ENCODE measurements at places on chromosomes 11 and 22.

DNA sequence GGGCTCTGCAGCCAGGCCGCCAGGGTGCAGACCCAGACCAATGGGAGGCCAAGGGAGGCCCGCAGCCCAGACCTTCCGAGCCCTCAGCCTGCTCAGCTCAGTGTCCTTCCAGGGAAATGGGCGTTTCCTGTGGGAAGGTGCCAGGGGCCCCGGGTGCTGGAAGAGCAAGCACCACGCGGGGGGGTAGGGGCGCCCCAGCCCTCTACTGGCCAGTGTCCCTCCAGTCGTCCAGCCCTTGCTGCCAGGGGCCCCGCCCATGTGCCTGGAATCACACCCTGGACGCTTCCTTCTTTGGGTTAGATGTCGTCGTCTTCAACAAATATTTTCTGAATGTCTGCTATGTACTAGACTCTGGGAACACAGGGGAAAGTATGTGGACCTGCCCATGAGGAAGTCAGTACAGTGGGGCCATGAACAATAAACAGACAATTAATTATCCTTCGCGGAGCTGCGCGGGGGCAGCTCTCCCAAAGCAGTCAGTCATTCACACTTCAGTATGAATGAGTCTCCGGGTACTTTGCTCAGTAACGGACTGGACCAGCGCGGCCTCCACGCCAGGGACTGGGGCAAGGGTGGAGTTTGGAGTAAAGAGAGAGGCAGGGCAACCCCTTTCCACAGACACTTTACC lies 60.2 kb downstream of the CDKN1C start:
- DNase-seq, result no peak

DNA sequence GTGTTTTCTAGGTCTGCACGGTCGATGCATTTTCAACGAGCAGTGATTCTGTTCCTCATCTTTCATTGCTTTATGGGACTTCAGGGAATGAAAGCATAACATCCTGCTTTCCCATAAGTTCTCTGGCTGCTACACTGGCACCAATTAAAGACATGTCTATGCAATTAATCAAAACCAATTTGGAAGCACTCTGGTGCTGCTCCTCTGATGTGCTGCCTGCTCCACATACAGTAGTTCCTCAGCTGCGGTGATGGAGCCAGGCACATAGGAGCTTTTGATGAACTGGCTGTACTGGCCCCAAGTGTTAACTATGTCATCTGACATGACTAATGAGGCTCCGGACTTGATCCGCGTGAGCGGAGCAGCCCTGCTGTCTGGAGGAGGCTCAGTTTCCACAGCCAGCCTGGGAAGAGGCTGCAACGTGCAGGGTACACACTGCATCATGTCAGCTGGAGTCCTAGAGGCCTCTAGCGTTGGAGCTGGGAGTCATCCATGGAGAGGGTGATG lies 29.8 kb downstream of the GVQW3 start:
- DNase-seq, result no peak

DNA sequence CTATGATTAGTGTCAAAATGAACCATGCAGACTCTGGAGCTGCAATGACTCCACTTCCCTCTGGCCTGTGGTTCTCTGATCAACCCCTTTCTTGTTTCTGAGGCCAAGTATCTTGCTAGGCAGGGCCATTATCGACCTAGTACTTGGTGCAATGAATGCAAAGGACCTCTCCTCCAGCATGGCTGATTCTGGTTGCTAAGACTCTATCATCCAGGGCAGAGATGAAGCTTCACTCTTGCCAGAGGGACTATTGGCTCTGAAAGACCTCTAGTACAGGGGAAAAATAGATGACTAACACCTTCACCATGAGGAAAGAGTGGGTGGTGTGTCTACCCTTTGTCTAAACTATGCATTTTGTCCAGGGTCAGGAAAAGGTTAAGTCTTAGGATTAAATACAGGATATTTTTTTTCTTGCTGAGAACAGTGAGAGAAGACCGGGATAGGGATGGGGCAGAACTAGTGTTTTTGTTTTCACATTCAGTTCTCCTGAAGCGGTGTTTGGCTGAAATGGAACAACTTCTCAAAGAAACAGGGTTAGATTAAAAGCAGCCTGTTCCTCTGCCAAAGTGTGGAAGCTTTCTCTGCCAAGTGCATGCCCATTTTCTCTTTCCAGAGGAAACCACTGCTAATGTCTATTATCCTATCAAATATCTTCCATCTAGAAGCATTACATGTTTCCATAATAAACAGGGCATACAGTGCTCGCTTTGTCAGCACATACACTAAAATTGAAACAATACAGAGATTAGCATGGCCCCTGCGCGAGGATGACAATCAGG lies 5.0 kb upstream of the MTFP1 start:
- DNase-seq, result no peak

DNA sequence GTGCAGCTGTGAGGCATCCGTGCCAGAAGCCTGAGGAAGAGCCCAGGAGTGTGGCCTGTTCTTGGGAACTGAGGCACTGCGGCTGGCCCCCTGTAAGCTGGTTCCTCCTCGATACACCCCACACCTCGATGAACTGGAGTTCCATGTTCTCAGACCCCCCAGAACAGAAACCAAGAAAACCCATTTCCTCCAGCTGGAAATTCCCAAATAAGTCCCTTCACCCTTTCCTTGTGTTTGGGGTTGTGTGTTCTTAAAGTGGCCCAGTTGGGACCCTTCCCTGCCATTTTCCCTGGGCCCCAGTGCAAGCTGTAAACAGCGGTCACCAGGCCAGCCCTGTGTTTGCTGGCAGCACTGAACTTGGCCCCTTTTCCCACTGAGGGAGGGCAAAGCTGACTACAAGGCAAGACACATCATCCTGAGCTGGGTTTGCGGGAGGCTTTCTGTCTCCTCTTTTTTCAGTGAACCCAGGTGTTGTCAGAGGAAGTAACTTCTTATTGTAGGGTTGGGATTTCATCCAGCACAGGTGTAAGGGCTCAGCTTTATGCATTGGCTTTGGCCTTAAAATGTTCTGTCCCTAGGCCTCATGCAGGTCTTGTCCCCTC lies 60.1 kb upstream of the MPEG1 start:
- no peak for DNase-seq

DNA sequence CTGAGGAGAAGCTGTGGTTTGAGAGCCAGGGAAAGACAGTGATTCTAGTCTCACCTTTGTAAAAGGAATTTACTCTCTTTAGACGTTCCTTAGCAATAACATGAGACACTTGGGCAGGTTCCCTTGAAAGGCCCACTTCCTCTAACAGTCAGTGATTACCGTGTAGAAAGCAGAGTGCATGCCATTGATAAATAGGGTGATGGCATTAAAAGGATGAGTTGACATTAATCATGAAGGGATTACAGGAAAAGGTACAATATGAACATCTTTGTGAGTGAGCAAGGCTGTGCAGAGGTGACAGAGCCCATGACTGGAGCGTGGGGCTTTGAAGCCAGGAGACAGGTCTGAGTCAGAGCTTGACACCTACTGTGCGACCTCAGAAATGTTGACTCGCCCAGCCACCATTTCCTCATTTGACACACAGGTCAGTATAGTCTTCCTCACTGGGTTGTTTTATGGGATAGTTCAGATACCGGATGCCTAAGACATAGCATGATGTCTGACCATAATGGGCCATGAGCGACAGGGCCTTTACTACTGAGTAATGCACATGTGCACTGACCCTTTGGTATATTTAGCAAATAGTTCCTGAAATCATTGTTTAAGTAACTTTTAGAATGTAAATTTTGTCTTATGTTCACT lies 341.7 kb upstream of the MTNR1B start:
- no peak for DNase-seq

DNA sequence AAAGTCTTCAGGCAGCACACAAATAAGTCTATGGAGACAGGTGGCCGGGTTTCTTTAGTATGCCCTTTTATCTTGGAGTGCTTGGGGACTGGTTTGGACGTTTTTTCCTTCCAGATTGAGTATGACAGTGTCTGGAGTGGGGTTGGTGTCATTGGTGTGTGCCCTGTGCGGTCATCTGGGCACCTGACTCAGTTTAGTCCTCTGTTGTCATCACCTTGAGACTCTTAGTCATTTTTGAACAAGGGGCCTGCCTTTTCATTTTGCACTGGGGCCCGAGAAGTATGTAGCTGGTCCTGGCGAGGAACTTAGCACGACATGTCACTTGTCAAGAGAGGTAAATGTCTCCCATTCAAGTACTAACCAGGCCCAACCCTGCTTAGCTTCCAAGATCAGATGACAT lies 27.2 kb upstream of the MYO18B start:
- no peak for DNase-seq

DNA sequence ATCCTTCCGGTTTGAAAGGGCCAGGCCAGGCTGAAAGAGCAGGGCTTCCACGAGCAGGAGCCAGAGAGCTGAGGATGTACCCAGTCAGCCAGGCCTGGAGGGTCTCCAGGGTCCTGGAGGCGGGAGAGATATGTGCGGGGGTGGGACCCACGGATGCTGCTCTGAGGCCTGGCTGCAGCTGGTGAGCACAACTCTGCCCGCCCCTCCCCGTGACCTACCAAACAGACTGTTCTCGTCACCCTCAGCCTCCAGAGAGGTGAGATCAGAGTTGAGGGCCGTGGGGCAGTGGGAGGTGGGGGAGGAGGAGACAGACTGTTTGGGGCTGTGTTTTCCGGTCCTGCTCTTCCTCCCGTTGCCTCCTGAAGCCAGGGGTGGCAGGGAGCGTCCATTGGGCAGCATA lies 42.2 kb downstream of the TRIOBP start:
- DNase-seq, result no peak

- no peak for DNase-seq
Measured at GRCh38 chr22:46479046-46479445, 58.4 kb downstream of the CELSR1 start.

DNA sequence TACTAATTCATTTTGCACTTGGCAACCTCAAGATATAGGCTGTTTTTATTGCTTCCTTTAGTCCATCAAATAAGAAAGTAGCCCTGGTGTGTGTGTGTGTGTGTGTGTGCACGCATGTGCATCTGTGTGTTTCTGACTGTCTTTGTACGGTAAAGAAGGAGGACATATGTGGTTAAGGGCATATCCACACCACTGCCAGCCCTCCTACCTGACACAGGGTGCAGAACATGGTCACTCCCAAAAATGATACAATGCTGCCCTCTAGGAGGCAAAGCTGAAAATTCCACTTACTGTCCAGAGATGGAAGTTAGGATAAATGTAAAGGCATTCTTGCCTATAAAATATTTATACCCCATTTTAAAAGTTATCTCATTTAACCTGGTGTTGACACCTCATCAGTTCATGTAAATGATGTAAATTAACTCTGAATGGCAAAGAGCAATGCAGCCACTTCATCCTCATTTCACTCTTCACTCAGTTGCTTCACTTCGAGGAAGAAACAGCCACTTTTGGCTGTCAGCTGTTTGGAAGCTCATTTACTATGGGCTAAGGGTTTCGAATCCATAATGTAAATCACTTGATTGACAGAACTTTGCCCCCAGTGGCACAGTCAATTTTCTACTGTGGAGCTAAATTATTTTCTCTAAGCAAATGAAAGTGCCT lies 83.1 kb upstream of the MTNR1B start:
- DNase-seq, result peak; percentile 74

DNA sequence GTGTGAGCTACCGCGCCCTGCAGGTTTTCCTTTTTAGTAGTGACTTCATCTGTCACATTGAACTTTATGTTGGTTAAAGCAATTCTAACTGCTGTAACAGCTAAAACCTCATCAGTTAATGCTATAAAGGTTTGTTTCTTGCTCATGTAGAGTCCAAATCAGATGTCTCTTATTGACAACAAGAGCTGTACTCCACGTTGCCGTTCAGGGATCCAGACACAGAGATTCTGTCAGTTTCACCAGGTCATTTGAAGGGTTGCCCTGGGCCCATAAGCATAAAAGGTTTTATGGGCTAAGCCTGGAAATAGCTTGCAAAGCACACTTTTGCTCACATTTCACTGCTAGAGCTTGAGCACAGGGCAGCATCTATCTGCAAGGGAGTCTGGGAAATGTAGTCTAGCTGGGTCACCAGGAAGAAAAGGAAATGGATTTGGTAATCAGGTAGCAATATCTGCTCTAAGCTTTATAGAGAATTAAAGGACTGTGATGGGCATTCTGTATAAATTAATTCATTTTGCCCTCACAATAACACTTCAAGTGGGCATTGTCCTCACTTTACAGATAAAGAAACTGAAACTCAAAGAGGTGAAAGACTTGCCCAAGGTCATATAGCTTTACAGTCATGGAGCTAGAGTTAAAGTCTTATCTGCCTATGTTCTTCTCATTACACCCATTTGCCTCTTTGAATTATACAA lies 25.2 kb upstream of the PTPRJ start:
- DNase-seq, result no peak

DNA sequence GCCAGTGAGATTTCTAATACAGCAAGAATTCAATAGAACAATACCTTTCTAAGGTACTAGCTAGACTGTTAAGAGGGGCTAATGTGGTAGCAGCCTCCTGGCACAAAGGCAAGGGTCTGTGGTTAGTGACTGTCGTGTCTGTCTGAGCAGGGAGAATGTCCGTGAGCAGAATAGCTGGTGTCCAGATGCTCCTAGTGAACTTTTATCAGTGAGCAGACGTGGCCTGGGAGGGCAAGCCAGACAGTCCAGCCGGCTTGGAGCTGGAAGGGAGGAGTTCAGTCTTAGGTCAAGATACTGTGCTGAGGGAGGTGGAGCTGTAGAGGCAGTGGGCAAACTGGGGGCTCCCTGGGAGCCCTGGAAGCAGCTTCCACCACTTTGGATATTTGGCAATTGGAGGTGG lies 138.6 kb downstream of the TEAD1 start:
- DNase-seq, result no peak

DNA sequence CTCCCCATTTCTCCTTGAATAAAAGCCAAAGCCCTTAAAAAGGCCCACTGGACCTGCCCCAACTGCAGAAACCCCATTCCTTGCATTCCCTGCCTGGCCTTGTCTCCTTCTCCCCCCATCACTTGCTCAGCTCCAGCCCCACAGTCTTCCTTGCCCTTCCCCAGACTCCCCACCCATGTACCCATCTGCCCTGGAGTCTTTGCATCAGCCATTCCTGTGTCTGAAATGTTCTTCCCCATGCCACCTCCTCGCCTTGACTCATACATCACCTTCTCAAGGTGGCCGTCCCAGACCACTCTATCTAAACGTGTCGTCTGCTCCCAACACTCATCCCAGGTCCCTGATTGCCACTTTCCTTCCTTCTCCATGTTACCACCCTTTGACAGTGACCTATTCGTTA lies 77.4 kb upstream of the SHANK2 start:
- DNase-seq, result no peak

GRCh38 chr22:30249049-30250038 lies 2.8 kb upstream of the LIF start:
- no peak for DNase-seq

- DNase-seq, result no peak
Measured at GRCh38 chr11:61922539-61922938, 5.2 kb upstream of the RAB3IL1 start.

DNA sequence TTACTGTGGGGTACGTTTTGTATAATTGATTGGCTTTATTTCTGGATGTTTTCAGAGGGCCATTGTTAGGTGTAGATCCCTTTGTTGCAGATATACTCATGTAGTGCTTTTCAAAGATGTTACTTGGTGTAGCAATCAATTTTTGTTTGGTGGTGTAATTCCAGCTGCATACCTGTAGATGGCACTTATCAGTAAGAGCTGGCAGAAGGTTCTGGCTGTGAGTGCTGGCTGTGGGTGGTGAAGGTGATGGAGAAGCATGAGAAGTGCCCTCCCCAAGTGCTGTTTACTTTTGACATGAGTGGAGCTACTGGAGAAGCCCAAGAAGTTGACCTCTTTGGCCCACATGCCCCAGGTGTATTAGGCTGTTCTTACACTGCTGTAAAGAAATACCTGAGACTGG lies 1074.9 kb downstream of the FAM181B start:
- no peak for DNase-seq

GRCh38 chr22:40218723-40219294 lies 41.1 kb downstream of the TNRC6B start:
- DNase-seq, result no peak

- DNase-seq, result no peak
Measured at GRCh38 chr11:124832571-124832970, 32.4 kb upstream of the MSANTD2 start.

GRCh38 chr11:125308246-125308645 lies 143.7 kb downstream of the PKNOX2 start:
- no peak for DNase-seq

Data from endothelial cell (in vitro differentiated cells).